ENCODE measurements at places on chromosomes 3 and 15.

- no peak for DNase-seq
Measured at GRCh38 chr3:29291260-29291981, 10.6 kb downstream of the RBMS3 start.

DNA sequence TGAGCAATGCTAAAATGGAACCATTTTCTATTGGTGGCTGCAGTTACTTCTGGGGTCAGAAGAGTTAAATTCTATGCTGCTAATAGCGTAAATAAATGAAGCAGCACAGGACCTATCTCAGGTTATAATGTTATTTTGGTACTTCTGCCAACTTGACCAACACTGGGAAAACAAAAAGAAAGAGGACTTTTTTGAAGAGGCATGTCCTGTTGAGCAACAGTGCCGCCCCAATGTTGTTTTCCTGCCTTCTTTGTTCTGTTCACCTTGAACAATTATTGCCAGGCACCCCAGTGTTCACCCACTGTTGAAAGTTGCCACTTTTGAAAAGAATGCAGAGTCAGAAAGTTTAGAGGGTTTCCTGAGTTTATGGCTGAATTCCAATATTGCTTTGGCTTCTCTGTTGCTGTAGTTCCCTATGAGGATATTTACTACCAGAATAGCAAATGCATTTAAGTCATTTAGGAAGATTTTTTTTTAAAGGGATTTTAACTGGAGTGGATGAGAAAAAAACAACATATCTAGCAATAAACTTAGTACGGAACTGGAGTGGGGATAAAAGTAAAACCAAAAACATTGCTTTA, 679.0 kb upstream of the DPPA4 start:
- DNase-seq: peak; percentile 1

DNA sequence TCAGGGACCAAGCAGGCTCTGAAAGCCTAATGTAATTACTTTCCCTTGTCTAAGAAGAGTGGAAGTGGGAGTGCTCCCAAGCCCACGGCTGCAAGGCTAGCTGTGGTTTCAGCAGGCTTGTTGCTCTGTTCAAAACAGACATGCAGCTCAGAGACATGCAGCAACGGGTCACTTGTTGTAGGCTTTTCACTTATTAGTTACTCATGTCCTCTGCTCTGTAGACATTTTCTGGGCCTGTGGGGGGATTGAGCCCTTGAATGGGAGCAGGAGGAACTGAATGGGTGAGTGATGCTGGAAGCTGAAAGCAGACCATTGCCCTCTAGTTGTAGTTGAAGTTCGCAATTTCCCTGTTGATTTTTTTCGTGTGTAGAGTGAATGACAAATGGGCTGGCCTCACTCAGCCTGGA, 261.9 kb upstream of the NR2E3 start:
- DNase-seq: no peak

DNA sequence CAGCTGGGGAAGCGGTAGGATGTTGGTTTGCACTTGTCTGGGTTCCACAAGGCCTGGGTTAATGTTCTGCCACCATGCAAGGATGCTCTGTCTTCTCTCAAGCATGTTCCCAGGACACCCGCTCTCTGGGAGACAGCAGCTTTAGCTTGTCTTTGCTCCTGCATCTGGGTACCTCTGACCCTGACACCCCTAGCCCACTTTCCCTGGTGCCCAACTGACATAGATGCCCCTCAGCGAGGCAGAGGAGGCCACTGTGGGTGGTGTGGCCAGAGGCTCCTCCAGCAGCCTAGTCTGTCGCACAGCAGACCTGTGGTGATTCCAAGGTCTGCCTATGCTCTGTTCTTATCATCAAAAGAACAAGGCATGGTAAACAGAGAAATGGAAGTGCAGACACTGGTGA, 83.6 kb upstream of the ALDH1L1 start:
- DNase-seq: no peak

All from kidney (tissue), 22 donors.